ENCODE measurements at places on chromosomes 4 and X. TPM values are rescaled to one million over a fixed set of nuclear protein-coding genes. Genes with fewer than 3 reads are reported as not detected.

The PHF8 gene
- 10.6 TPM for total RNA-seq

GRCh38 chrX:97691901-97692455 lies 808.3 kb downstream of the RPA4 start:
- DNase-seq: no peak

GRCh38 chr4:113919611-113920010 lies 59.8 kb downstream of the ARSJ start:
- DNase-seq: no peak

- no peak for DNase-seq
These were observed 52.7 kb downstream of the IRF2 start for GRCh38 chr4:184421533-184422155.

Data from H4 (cell line).